Activated CD4-positive, alpha-beta T cell treated with anti-CD3 and anti-CD28 coated beads, Interleukin-2, amount 10 ng/mL, durations not matched to agents 7 days and 5 days (primary cell): ENCODE measurements at places on chromosomes 6 and 20. TPM values are rescaled to one million over a fixed set of nuclear protein-coding genes. Genes with fewer than 3 reads are reported as not detected.
A peak's percentile ranks its signal among the peaks of the same experiment; 100 is the strongest.

- no peak for DNase-seq
Measured at GRCh38 chr6:122400121-122400450, 634 bp downstream of the HSF2 start.

- no peak for DNase-seq
Measured at GRCh38 chr6:119280668-119281067, 68.9 kb downstream of the MAN1A1 start.

DNA sequence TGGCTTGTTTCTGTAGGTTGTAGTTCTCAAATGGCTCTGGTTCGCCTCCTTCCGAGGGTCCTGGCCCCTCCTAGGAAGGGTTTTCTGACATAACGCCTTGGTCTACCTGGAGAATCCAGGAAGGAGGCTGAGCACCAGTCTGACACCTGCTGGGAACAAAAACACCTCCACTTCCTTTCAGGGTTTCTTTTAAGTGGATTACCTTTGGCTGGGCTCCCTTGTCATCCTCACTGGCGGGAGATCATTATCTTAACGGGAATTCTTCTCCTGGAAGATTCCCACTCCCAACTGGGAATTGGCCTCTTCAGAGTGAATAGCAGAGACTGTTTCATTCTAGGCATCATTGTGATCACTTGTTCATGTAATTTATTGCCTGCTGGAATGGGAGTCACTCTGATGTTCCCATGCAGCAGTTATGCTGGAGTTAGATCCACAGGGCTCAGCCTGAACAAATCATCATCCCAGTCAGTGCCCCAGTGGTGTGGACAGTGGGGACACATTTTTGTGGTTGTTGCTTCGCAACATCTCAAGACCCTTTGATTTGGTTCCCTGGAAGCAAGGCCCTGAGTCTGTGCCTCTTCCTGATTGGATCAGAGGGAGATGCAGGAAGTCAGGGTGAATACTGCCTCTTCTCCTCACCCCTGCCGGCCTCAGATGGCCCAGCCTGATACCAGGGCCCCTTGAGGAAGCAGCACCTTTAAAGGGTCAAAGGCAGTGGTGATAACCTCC, 49.1 kb downstream of the LYRM2 start:
- no peak for DNase-seq

- DNase-seq = no peak
Measured at GRCh38 chr6:120945905-120946594, 388.2 kb downstream of the TBC1D32 start.

DNA sequence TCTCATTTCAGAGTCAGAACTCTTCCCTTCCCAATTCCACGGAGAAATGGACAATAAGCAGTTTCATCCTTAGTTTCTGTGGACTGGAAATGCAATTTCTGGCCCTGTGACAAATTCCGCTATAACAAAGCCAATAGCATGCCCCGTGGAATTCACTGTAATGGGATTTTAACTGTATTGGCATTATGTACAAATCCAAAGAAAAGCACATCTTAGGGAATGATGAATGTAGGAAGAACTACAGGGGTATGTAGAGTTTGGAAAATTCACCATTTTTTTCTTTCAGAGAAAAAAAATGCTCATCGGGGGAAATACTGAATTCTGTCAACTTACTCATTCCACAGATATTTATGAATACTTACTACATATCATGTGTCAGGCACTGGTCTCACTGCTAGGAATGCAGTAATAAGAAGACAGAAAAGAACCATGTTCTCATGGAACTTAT, 43.5 kb downstream of the KIF6 start:
- DNase-seq = no peak

DNA sequence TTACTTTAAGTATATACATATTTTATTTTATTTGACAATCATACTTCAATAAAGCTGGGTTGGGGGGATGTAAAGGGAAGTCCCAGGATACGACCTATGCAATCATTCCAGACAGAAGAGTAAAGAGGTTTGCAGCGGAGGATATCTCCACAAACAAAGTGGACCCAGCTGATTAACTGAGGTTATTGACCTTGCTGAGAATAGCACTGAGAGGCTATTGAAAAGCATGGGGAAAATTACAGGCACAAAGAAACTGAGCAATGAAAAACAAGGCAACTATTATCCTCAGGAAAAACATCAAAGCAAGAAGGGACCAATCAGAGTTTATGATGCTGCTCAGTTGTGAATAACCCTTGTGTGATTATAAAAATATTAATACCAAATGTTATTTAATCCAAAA, 32.6 kb downstream of the SERPINB1 start:
- no peak for DNase-seq

- DNase-seq = no peak
Measured at GRCh38 chr6:160348223-160349019, at the start of gene SLC22A3. TSS of gene SLC22A3 (plus strand) at chr6:160348378. CDS start at chr6:160348420, 42 bp downstream.

GRCh38 chr6:120230008-120230407, 880.4 kb upstream of the MAN1A1 start:
- DNase-seq = no peak

DNA sequence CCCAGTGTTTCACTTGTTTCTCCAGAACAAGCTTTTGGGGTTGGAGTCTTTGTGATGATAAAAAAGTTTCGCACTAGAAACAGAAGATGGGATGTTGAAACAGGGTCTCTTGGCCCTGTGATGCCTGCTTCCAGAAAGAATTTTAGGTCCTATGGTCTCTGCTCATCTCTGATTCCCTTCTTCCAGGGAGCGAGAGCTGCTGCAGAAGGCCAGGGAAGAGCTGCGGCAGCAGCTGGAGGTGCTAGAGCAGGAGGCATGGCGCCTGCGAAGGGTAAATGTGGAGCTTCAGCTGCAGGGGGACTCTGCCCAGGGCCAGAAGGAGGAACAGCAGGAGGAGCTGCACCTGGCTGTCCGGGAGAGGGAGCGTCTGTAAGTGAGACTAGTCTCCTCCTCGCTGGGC, 18.3 kb downstream of the CEP250 start:
- DNase-seq = no peak

DNA sequence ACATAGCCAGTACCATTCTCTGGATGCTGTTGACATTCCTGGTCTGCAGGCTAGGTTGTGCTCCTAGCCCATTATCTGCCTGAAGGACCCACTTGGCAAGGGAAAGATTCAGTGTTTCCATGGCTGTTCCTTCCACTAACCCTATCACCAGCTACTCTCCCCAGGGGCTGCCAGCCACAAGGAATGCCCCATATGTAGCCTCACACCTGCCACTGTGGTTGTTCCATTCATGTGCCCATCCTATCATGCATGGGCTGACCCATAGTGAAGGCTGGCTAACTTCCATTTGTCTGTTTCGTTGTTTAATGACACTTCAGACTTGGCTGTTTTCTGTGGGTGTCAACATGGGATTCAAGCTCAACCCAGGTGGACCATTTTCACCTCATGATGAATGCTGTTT, 25.6 kb upstream of the HLA-A start:
- no peak for DNase-seq

DNA sequence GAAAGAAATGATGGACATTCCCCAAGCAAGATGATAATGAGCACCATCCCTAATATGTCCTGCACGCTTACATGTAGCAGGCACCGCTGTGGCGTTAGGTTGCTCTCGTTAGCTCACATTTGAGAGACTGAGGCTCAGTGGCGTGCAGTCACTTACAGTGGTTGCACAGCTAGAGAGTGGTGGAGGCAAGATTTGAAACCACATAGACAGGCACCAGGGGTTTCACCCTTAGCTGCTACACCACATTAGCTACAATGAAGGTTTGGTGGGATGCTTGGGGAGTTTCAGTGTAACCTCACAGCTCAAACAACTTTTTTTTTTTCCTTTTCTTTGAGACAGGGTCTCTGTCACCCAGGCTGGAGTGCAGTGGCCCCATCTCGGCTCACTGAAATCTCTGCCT, 3.7 kb downstream of the COX4I2 start:
- DNase-seq = no peak

- peak; percentile 71 for DNase-seq
Measured at GRCh38 chr6:166958926-166959861, 2.8 kb upstream of the RNASET2 start.

DNA sequence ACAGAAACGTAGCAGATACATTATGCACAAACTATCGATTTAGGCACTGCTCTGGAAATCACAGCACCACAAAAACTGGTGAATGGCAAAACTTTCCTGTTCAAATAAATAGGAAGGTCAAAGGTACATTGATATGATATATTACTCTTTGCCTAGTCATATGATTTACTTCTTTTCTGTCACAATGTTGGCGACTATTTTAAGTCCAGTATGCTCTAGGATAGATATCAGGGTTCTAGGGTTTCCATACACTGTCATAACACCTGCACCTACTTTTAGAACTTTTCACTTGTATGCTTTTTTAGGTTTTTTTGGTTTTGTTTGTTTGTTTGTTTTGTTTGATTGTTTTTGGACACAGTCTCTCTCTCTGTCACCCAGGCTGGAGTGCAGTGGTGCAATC, 25.0 kb downstream of the KHDC1L start:
- no peak for DNase-seq

Gene IYD
- total RNA-seq = not detected

Gene SPATS1
- total RNA-seq = not detected

Gene CNKSR3
- total RNA-seq = not detected

Gene TLDC2
- not detected for total RNA-seq

Gene BTNL2
- total RNA-seq = not detected

Gene GTF2H4
- total RNA-seq = 28.5 TPM
